ENCODE measurements at places on chromosomes 1 and 21. TPM values are rescaled to one million over a fixed set of nuclear protein-coding genes. Genes with fewer than 3 reads are reported as not detected.

Gene AGMAT
- 0.31 TPM for polyA plus RNA-seq

Gene TTC22
- polyA plus RNA-seq, result not detected

Gene KRTAP10-12
- polyA plus RNA-seq, result not detected

Gene ERG
- 0.94 TPM for polyA plus RNA-seq

Gene CLDN8
- not detected for polyA plus RNA-seq

Gene NBPF10
- polyA plus RNA-seq, result 0.86 TPM

Gene MAP3K21
- 0.70 TPM for polyA plus RNA-seq

Gene TAS1R1
- 0.17 TPM for polyA plus RNA-seq

Gene CCDC185
- not detected for polyA plus RNA-seq

Gene GJB3
- polyA plus RNA-seq, result not detected

Data from cardiac muscle cell (in vitro differentiated cells and primary cell).